ENCODE measurements at places on chromosomes 5 and 9.

GRCh38 chr5:32709750-32710549, 1.2 kb upstream of the NPR3 start:
- peak; percentile 23 for DNase-seq

DNA sequence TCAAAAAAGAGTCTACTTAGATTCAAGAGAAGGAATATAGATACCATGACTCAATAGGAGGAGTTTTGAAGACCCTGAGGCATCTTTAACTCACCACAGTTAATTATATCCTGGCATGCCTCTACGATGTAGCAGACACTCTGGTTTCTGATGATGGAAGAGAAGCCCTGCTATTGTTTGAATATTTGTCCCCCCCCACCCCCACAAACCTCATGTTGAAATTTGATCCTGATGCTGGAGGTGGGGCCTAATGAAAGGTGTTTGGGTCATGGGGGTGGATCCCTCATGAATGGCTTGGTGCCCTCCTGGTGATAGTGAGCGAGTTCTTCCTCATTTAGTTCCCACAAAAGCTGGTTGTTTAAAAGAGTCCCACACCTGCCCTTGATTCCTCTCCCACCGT, 147.9 kb upstream of the TBCA start:
- DNase-seq = no peak

GRCh38 chr9:37283730-37284325, 138.7 kb upstream of the GRHPR start:
- DNase-seq = no peak

GRCh38 chr5:180670157-180670556, 20.8 kb upstream of the FLT4 start:
- no peak for DNase-seq

GRCh38 chr9:108534741-108535140, 321.0 kb downstream of the ACTL7B start:
- no peak for DNase-seq

- no peak for DNase-seq
These were observed 262.5 kb downstream of the NFIB start for GRCh38 chr9:14051419-14051818.

- DNase-seq = no peak
These were observed 246.8 kb downstream of the ARHGAP26 start for GRCh38 chr5:143016777-143017516.

GRCh38 chr5:120582635-120583034, 118.5 kb downstream of the PRR16 start:
- no peak for DNase-seq

GRCh38 chr9:29183971-29184370, 1610.7 kb upstream of the C9orf72 start:
- no peak for DNase-seq

GRCh38 chr9:27353474-27354229, 56.7 kb upstream of the EQTN start:
- DNase-seq = peak; percentile 96

GRCh38 chr9:96599298-96599697, 20.3 kb downstream of the CDC14B start:
- no peak for DNase-seq

DNA sequence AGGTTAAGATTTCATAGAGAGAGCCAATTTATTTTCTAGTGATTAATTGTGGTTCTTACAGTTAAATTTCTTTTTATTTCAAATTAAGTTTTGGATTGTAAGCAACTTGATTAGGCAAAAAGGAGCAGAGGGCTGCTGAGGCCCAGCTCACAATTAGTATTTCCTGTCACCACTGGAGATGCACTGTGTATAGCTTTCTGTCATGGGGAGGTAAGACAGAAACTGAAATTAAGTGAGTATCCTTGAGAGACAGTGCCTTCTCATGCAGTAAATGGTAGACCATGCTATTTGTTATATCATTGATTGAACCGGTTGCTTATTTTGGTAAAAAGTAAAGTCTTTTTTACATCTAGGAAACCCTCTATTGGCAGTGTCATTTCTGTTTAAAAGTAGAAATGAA, 190.7 kb downstream of the CCDC171 start:
- DNase-seq = no peak

GRCh38 chr9:114177423-114178064, 22.2 kb downstream of the COL27A1 start:
- no peak for DNase-seq

DNA sequence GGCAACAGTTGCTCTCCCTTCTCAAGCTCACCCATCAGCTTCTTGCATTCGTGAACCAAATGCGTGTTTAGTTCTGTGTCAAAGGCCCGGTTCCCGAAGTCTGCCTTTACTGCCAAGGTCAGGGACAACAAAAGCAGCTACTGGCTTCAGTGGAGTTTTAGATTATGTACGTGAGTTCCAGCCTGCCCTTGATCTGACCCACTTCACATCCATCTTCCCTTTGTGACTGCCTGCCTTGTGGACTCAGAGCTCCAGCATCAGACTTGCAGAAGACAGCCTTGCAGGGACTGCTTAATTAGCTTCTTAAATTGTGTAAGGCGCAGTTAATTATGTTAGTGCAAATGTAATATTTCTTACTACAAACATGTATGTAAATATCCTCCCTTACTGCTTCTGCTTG, 774.7 kb upstream of the EDIL3 start:
- DNase-seq = no peak

DNA sequence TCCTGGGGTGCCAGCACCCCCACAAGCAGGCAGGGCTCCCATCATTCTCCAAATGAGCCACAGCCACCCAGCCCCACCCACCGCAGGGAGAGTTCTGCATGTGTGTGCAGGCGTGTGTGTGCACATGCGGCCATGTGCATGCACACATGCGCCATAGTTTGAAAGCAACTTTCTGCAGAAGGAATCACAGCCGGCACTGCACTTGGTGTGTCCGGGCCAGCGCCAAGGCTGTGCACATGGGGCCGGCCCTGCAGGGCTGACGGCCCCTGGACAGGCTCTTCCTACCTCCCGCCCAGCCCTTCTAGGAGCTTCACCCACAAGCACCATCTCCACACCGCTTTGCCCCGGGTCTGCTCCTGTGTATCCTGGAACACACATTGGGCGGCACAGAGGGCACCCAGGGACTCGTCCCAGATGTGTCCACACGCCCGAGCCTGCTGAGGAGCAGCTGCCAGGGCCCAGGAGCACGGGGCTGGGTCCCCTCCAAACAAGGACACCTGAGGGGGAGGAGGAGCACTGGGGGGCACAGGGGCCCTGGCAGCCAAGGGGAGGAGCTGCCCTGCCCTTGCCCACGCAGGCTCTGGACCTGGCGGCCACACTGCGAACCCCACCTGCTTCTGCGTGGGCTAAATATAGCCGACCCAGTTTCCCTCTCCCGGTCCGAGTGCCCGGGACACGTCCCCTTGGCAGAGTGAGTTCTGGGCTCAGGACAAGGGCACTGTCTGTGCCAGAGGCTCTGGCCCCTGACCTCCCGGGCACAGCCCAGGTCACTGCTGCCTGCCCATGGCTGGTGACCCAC, 19.1 kb downstream of the TPPP start:
- DNase-seq = no peak

- no peak for DNase-seq
These were observed 241.4 kb downstream of the HINT1 start for GRCh38 chr5:130923543-130924124.

GRCh38 chr5:143874312-143874711, 62.4 kb downstream of the HMHB1 start:
- DNase-seq = no peak
